ENCODE measurements at places on chromosomes 16 and 17. TPM values are rescaled to one million over a fixed set of nuclear protein-coding genes. Genes with fewer than 3 reads are reported as not detected.

TEKT5 gene
- total RNA-seq = 0.59 TPM

CDH16 gene
- total RNA-seq = not detected

SNX20 gene
- total RNA-seq = 1.4 TPM

PERCC1 gene
- not detected for total RNA-seq

TRAF4 gene
- total RNA-seq = 16.7 TPM

SLC16A3 gene
- total RNA-seq = 16.3 TPM

PLA2G10 gene
- not detected for total RNA-seq

MPRIP gene
- 103 TPM for total RNA-seq

FBXO31 gene
- total RNA-seq = 23.7 TPM

SLC47A1 gene
- 0.59 TPM for total RNA-seq

DNA sequence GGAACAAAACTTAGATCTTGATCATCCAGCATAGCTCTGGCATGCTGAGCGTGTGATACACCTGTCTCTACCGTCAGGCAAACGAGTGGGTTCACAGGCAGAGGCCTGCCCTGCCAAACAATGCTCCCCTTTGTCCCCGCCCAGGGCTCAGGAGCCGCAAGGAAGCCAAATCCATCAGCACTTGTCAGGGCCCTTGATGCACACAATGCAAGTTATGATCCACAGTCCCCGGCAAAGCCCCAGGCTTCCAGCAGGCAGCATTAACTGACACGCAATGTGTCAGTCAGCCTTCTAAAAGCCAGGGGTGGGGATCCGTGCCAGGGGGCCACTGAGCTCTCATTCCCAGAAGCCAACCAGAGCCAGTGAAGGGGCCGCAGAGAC, 460.9 kb downstream of the SLC39A11 start:
- no peak for DNase-seq

DNA sequence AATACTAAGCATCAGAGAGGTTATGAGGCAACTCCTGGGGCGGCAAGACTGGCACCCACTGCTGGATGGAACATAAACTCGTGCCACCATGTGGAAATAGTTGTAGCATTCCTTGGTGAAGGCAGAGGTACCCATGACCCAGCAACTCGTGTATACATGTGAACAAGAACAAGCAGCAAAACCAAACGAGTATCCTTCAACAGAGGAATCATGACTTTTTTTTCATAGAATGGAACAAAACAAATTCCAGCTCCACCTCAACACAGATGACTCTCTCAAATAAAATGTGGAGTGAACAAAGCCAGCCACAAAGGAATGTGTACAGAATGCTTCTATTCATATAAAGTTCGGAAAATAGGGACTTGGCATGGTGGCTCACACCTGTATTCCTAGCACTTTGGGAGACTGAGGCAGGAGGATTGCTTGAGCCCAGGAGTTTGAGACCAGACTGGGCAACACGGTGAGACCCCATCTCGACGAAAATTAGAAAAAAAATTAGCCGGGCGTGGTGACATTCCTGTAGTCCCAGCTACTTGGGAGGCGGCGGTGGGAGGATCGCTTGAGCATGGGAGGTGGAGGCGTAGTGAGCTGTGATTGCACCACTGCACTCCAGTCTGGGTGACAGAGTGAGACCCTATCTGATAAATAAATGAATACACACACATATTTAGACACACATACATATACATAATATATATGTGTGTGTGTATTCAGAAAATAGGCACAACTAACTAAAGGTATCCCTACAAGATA, 35.3 kb downstream of the B9D1 start:
- DNase-seq = no peak

DNA sequence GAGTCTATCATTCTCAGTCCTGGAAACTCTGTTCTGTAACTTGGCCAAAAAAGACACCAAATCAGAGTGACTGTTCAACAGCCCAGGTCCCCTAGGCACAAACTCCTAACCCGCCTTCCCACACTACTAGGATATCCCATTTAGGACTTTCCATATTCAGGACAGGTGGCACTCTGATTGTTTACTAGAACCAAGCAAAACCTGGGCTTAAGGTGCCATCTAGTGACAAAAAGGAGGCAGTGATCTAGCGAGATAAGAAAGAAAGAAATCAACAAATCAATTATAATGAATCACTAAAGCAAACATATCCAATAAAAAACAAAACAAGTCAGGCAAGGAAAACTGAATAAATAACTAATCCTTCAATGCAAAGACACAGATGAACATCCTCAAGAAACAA, 203.9 kb downstream of the CEP112 start:
- DNase-seq = no peak

DNA sequence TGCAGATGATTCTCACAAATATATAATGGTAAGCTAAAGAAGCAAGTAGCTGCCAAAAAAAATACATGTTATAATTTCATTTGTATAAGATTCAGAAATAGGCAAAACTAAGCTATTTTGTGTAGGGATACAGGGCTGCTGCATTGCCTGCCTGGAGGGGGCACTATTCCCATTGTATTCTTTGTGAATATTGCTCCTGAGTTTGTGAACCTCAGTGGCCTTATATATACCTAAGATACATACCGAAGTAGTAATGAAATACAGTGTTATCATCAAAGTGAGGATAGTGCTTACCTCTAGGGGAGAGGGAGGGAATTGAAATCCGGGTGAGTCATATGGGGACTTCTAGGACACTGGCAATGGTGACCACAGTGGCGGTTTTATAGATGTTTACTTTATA, 53.5 kb downstream of the C17orf58 start:
- no peak for DNase-seq

DNA sequence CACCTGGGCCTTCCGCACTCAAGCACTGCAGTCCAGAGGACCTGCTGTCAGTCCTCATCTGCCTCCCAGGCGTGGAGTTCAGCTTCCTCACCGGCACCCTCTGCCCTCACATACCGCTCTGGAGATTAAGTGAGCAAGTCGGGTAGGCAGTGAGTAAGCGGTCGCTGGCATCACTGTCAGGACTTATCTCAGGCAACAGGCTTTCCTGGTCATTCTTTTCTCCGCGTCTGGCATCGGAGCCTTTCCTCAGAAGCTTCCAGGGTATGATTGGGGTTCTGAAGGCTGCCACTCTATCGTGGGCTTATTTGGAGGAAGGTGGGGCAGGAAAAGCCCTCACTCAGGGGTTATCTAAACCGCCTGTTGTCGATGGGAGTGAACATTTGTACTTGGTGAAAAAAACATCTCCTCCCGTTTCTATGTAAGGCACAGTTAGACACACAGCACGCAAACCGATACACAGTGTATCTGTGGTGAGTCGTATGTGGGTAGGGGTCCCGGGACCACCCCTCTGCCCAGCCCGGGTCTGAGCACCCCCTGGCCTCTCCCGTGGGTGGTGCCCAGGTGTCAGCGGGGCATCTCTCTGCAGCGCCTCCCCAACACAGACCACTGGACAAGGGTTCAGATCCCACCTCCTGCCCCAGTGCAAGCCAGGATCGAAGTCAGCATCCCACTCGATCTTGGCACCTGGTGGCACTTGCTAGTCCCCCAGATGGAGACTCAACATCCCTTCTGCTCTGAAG, 92.5 kb upstream of the PLCG2 start:
- no peak for DNase-seq

GRCh38 chr16:50645563-50646220, 35.4 kb downstream of the SNX20 start:
- peak; percentile 18 for DNase-seq

GRCh38 chr17:34613064-34614019, 34.0 kb downstream of the TMEM132E start:
- DNase-seq = peak; percentile 54

DNA sequence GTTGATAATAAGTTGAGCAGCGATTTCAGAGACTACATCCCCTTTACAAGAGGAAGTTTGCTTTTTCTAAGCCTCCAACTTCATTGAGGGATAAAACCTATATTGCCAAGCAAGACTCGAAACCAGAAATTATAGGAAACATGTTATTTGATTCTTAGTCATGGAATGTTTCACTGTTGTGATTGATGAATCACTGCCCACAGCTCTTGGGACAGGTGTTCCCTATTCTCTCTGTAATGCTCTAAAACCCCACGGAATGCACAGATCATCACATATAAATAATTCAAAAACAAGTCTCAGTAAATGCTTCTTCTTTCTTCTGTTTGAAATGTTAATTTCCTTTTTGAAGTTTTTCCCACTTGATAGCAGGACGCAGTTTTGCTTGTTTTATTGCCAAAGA, 809.5 kb upstream of the GOT2 start:
- DNase-seq = no peak

DNA sequence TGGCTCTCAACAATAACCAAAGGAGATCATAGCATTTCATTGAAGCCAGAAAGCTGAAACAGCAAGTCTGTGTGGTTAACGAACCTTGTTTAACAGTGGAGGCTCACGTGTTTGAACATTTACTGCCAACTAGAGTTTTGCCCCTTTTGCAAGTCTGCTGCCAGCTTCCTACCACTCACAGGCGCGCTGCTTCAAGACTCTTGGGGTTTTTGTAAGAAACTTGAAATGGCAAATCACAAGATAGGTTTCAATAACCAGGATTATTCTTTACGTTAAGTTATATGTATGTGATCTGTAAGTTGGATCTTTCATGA, 1.2 kb downstream of the SNTB2 start:
- DNase-seq = peak; percentile 44

DNA sequence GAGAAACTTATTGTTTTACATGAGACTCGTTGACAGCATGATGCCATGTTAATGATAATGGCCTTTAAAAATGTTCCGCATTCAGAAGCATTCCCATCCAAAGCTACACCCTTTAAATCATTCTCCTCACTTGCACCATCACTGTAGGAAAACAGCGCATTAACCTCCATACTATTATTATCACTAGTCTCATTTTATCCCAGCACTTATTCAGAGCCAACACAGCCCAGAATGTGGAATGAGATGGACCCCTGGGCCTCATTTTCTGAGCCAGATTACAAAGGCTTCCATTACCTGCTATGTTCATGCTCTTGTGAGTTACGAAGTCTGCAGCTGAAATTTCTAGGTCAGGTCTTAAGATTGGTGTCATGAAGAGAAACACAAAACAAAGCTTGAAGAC, 159.4 kb downstream of the HS3ST3A1 start:
- DNase-seq = no peak

GRCh38 chr16:30372038-30372712, 1.9 kb upstream of the TBC1D10B start:
- no peak for DNase-seq

DNA sequence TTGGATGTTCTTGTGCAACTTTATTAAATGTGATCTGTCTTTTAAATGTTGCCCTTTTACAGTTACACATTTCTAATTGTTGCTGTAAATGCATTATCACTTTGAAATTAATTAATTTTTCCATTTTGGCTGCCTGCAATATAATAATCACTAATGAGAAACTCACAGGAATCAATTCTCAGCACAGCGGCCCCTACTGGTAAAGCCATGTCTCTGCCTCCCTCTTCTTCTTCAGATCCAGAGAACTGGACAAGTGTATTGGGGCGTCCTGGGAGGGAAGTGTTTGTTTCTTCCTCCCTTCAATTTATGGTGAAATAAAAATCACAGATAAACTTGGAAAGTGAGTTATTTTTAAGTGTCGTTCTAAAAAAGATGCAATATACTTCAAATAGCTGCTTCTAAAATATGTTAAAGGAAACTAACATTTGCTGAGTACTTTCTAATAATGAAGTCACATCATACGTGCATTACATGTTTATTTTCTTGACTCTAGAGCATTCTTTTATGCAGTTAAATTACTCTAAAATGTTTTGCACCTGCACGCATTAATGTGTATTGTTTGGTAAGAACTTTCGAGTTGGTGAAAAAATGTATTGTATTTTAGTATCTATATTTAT, 338.0 kb downstream of the WWOX start:
- DNase-seq = no peak

DNA sequence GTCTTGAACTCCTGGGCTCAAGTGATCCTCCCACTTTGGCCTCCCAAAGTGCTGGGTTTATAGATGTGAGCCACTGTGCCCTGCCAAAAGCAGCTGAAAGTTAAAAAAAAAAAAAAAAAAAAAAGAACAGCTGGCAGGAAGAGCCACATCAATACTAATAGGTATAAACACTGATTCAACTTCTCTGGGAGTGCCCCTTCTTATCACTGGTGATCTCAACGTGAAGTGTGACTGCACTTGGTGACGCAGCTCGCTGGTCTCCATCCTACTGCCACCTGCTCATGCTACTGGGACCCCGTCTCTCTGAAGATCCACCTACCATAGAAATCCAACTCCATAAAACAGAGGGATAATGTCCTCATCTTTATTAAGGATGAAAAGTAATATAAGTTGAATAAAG, 40.8 kb downstream of the RNF157 start:
- DNase-seq = no peak

DNA sequence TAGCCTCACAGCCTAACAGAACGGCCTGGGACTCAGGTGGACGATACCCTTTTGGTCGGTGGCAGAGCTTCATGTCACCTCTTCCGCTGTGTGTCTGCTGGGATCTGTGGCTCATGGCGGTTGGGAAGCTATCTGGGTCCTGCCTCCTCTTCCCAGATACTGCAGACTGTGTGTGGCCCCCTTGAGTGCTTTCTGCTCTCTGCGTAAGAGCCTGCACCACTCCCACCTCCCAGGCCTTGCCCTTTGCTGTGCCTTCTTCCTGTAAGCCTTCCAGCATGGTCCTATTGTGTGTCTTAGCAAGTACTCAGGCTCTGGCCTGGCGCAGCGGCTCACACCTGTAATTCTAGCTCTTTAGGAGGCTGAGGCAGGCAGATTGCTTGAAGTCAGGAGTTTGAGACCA, 17.5 kb upstream of the ADCY7 start:
- DNase-seq = no peak

GRCh38 chr17:35184274-35184673, 9.9 kb downstream of the SLC35G3 start:
- DNase-seq = no peak

DNA sequence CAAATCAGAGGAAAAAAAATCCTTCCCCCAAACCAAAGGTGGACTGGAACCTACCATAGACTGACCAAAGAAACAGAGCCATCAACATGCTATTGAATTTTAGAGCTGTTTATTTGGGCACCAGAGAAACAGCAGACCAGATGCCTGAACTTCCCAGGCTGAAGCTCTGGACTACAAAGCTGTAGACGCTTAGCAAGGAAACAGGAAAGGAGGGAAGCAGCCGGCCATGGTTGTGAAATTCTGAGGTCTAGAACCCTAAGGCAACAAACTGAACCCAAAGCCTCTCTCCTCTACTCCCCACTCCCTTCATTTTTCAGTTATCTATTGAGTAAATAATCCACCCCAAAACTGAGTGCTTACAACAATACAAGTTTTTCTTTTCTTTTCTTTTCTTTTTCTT, 45.4 kb upstream of the MEIOC start:
- no peak for DNase-seq

- no peak for DNase-seq
These were observed 10.6 kb upstream of the NUDT16L1 start for GRCh38 chr16:4682616-4683254.

- peak; percentile 1 for DNase-seq
These were observed at the start of gene EVI2A for GRCh38 chr17:31321481-31321880. Gene EVI2A (minus strand): TSS chr17:31321622. CDS start chr17:31319013, 2,609 bp downstream.

- DNase-seq = no peak
These were observed 29.9 kb downstream of the PARN start for GRCh38 chr16:14600164-14600563.

All from skin of body (tissue), 3 donors.